ENCODE measurements at places on chromosomes 6 and 20.

DNA sequence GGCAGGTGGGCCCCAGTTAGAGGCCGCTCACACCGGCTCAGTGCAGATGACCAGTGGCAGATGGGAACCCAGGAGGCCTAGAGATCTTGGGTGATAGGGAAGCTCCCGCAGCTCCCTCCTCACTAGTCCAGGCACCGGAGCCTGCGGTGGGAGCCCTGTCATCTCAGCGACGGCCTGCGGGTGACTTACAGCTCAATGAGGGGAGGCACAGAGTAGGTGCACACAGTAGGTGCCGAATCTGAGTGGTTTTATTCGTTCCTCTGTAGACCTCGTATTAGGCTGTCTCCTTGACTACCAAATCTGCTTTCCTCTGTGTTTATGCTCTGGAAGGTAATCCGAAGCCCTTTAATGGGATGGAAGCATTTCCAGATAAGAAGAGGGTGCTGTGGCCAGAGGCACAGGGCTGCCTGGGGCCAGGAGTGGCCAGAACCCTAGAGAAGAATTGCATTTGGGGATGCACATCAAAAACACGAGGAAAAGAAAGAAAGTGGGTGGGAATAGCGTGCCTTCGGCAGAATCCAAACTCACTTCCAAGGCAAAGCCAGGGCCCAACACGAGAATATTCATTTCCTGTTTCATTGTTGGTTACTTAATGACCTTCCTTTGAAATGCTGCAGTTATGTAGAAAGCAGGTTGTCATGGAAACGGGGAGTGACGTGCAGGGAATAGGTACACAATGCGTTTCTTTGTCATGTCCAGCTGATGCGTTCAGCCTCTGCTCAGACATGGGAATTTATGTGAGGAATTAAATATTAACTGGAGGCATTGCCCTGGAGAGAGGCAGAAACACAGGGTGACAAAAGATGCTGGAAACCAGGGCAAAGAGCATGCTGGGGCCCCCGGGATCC, 24.7 kb downstream of the MYT1 start:
- DNase-seq = no peak

GRCh38 chr6:81842254-81842653, 89.8 kb upstream of the TENT5A start:
- DNase-seq = no peak

GRCh38 chr6:92169506-92169905, 1249.9 kb downstream of the EPHA7 start:
- DNase-seq = no peak

DNA sequence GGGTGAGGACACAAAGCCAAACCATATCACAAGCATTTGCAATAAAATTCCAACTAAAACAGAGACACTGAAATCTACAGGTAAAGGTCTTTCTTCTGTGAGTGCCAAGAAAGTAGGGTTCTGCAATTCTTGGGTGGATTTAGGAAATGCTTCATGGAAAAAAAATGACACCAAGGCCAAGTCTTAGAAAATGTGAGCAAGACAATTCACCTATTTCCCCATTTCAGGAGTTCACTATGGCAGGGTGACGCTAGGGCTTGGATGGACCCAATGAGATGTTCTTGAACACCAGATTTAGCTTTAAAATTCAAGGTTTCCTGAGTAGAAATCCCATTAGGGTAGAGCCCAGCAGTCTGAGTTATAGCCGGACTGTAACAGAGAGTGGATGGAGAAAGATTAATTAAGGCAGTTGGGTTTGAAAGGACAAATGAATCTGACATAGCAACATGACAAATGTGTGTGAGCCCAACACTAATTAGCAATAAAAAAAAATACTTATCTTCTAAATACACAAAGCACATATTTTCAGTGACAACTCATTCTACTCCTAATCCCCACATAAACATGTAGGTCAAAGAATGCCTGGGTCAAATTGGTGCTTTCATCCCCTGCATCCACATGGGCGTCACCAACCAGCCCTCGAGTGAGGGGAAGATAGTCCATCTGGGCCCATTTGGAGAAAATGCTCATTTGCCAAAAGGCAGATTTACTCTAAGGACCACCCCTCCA, 180.4 kb upstream of the JARID2 start:
- DNase-seq = no peak

GRCh38 chr20:46343348-46343974, 35.2 kb upstream of the CDH22 start:
- no peak for DNase-seq

- no peak for DNase-seq
Observed at GRCh38 chr6:100096341-100096740, 102.3 kb upstream of the MCHR2 start.

- DNase-seq = no peak
Observed at GRCh38 chr6:106600329-106600728, 29.0 kb downstream of the RTN4IP1 start.
